SK-N-MC (cell line): ENCODE measurements at places on chromosomes 12 and 14.

GRCh38 chr12:113232089-113232839, 11.0 kb downstream of the TPCN1 start:
- no peak for DNase-seq

DNA sequence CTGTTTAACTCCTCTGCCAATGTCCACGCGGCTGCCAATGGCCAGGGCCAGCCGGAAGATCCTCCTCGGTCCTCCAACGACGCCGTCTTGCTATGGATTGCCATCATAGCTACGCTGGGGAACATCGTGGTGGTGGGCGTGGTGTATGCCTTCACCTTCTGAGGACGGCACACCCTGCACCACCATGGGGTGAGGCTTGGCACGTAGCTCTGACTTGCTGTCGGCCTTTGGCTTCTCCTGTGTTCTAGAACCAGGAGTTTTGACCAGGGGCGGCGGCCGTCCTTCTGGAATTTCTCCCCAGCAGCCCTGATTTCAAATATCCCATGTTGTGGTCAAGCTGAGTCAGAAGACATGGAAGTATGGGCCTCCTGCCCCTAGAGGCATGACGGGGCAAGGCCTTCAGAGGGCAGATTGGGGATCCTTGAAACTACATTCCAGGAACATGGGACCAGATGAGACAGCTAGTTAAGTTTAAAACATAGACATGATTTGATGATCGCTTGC, 47.5 kb downstream of the C14orf132 start:
- DNase-seq: no peak

DNA sequence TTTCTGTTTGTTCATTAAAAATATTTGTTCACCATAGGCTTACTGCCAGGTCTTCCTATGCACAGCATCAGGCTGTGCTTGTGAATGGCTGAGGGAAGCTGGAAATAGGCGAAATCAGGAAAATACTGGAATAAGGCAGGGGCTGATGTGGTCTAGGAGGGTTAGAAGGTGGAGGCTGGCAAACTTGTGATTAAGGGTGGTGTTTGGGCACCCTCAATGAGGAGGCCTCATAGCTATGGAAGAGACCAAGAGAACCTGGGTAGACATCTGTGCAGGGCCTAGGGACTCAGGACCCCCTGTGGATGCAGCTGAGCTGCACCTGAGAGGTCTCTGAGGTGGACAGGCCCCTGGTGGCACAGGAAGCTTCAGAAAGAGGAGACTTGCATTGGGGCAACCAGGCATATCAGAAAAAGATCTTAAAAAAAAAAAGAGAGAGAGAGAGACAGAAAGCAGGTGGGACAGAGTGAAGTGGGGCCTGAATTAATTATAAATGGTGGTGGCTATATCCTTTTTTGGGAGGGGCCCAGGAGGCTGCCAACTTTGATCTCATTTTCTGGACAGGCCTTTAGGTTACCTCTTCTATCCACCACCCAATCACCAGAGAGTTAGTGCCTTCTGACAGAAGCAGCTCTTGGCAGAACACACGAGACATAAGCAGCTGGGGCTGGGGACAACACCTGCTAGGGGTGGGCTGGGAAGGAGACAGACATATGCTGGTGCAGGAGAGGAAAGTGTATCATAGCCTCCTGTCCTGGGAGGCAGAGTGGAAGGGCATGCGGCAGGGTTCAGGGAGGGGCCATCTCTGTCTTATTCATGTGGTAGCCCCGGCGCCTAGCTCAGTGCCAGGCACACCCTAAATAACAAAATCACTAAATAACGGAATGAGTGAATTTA, 46.7 kb upstream of the ATP23 start:
- no peak for DNase-seq

DNA sequence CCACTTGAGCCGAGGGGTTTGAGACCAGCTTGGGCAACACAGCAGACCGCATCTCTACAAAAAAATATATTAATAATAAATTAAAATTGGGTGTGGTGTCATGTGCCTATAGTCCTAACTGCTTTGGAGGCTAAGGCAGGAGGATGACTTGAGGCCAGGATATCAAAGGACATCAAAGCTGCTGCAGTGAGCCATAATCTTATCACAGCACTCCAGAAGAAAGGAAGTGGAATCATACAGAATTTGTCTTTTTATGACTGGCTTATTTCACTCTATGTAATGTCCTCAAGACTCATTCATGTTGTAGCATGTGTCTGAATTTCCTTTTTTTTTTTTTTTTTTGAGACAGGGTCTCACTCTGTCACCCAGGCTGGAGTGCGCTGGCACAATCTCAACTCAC, 43.9 kb upstream of the NUDT4 start:
- no peak for DNase-seq

DNA sequence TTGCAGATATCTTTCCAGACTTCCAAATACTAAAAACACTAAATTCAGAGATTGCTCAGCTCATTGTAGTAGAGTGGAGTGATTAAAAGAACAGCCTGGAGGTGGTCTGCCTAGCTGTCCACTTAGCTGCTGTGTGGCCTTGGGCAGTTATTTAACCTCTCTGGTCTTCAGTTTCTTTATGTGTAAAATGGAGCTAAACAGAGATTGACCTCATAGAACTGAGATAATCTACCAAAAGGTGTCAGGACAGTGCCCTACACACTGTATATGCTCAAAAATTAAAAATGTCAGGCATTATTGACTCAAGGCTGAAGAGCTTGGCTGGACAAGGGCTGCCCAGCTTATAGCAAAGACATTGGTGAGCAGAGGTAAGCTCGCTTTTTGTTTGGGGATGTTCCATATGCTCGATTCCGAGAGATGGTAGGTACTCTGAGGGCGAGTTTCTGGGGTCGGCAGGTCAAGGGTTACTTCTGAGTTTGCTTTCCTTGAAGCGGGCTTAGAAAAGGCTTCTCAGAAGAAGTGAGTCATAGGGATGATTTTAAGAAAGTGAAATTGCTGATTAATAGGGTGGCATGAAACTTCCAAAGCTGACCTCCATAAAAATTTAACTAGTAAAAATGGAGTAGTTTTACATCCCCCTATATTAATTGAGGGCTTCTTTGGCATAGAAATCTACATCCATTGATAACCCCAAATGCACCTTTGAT, 107.5 kb downstream of the GPATCH2L start:
- DNase-seq: no peak

DNA sequence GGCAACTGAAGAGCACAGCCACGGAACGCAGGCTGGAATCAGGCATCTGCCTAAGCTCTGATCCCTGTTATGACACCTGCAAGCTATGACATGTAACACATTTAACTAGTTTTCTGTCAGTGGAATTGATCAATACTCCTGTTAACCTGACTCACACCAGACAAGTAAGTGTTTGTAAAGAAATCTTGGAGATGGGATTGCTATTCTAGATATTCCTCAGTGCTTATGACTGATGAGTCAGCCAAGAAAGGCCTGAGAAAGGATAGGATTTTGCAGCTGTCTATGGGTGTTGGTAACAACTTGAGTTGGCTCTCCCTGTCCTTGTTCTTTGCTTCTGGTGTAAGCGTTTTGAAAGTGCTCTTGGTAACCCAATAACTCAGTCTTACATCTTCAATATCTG, 110.5 kb downstream of the GPR135 start:
- no peak for DNase-seq

- DNase-seq: no peak
These were observed 165.5 kb downstream of the SLC38A4 start for GRCh38 chr12:46660276-46660675.

GRCh38 chr12:93137656-93138612, 208.8 kb upstream of the EEA1 start:
- no peak for DNase-seq

DNA sequence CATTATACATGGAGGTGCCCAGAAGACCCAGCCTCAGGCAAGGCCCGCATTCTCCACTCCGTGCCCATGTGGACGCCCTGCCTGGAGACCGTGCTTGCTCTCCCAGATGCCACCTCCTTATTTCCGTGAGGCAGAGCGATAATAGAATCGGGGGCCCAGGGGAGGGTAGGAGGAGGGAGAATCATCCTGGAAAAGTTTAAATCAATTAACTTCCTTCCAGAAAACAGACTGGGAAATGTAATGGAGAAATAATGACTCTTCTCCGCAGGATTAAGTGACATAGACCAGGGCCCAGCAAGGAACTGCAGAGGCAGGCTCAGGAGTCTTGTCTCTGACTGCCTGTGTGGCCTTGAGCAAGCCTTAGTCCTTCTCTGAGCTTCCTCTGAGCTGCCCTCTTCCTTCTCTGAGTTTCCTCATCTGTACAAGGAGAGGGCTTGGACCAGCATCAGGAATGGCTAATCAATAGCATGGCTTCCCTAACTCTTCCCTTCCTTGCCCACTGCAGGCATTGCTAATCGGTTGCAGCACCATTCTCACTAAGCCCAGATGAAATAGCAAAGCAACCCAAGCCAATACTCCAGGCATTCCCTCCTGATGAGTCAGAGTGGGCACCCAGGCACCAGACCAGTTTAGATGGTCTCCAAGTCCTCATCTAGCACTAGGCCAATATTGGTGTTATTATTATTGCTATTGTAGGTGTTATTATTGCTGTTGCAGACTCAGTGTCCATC, 11.3 kb upstream of the FAM222A start:
- no peak for DNase-seq

DNA sequence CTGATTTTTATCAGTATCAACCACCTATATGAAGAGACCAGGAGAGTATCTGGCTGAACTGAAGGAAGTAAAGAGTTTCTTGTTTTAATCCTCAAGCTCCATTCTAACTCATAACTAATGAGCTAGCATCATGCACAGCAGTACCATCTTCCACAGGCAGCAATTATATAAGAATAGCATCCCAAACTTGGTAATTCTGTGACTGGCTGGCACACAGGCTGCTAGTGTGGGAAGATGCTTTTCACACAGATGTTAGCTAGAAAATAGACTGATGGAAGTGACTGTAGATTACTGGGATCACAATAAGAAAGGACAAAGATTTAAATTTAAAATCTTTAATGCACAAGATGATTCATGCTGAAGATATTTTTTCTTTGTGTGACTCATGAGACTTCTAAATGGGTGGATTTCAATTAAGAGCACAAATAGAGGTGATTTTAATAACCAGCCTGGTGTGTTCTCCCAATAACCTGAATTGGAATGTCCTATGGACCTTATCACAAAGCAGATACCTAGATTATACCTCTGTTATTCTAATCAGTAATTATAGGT, 417.7 kb upstream of the ATXN7L3B start:
- DNase-seq: no peak
